ENCODE measurements at places on chromosomes 13 and 19.

- DNase-seq = no peak
These were observed 7.4 kb downstream of the BRD4 start for GRCh38 chr19:15324791-15325519.

DNA sequence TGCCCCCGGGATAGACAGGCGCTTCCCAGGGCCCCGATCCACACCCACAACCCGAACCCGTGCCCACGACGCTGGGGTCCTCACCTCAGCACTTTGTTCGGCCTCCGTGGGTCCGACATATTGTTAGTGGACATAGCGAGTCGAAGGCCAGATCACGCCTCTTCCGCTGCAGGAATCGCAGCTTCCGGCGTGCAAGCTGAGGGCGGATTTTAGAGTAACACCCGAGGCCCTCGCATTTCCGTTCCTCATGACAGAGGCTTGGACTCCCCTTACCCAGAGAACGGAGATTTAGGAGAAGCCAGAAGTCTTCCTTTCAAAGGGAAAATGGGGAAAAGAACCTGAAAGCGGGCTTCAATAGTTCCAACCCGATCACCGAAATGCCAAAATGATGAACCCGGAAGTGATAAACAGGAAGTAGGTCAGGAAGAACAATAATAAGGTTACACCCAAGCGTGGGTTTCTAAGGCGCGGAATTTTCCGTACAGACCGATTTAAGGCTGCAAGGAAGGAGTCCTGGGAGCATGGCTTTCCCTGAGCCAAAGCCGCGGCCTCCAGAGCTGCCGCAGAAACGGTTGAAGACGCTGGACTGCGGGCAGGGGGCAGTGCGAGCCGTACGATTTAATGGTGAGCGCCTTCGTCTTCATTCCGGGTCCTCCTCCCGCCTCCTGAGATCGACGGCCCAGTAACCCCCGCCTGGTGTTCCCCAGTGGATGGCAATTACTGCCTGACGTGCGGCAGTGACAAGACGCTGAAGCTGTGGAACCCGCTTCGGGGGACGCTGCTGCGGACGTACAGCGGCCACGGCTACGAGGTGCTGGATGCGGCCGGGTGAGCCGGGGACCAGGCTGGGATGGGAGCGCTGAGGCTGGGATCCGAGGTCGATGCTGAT lies 2.9 kb downstream of the WDR83 start:
- peak; percentile 85 for DNase-seq

DNA sequence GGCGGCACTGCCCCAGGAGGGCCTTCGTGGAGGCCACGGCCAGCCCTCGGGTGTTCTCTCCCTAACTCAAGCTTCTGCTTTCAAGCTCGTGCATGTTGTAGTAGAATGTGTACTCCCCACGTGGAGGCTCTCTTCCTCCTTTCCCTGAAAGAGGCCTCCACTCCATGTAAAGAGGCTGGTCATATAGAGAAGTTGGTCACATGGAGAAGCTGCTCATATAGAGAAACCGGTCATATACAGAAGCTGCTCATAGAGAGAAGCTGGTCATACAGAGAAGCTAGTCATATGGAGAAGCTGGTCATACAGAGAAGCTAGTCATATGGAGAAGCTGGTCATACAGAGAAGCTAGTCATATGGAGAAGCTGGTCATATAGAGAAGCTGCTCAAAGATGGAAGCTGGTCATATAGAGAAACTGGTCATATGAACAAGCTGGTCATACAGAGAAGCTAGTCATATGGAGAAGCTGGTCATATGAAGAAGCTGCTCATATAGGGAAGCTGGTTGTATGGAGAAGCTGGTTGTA lies 152.5 kb downstream of the COL4A1 start:
- no peak for DNase-seq

DNA sequence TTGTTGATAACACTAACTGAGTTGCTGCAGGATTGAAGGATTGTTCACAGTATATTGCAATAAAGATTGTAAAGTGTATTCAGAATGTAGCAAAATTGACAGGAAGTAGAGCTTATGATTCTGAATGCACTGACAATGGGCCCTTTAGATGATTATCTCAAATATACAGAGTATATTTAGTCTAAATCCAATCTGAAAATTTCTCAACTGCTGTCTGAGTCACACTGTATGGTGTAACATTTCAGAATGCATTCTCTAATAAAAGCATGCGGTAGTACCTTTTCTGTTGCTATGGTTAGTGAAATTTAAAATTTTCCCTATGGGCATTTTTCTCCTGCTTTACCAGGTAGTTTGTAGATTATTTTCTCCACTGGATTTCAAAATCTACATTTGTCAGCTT lies 365.2 kb downstream of the PCDH17 start:
- no peak for DNase-seq

- no peak for DNase-seq
These were observed 3.8 kb upstream of the CCDC124 start for GRCh38 chr19:17929056-17929455.

- no peak for DNase-seq
These were observed 684.1 kb downstream of the DIAPH3 start for GRCh38 chr13:59479629-59480028.

GRCh38 chr19:7549429-7550148 lies 14.1 kb downstream of the PNPLA6 start:
- no peak for DNase-seq

- no peak for DNase-seq
These were observed 883.4 kb upstream of the SPRY2 start for GRCh38 chr13:81224209-81224833.

GRCh38 chr19:13100031-13100588 lies 2.5 kb downstream of the LYL1 start:
- DNase-seq = no peak

DNA sequence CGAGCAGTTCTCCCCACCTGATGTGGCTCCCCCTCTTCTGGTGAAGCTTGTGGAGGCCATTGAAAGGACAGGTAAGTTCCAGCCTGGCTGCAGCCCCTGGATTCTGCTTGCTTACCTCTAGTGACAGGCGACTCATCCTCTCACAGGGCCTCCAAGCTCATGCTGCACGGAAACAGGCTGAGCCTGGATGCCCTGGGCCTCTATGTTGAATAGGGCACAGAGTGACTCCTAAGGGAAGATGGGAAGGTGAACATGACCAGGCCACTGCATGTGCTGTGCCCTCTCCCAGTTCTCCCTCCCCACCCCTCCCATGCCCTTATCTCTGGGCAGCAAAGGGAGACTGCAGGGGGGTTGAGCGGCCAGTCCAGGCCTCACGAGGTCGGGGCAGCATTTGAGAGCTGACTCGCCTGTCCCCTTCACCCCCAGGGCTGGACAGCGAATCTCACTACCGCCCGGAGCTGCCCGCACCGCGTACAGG lies 7.6 kb downstream of the PIK3R2 start:
- DNase-seq = no peak

DNA sequence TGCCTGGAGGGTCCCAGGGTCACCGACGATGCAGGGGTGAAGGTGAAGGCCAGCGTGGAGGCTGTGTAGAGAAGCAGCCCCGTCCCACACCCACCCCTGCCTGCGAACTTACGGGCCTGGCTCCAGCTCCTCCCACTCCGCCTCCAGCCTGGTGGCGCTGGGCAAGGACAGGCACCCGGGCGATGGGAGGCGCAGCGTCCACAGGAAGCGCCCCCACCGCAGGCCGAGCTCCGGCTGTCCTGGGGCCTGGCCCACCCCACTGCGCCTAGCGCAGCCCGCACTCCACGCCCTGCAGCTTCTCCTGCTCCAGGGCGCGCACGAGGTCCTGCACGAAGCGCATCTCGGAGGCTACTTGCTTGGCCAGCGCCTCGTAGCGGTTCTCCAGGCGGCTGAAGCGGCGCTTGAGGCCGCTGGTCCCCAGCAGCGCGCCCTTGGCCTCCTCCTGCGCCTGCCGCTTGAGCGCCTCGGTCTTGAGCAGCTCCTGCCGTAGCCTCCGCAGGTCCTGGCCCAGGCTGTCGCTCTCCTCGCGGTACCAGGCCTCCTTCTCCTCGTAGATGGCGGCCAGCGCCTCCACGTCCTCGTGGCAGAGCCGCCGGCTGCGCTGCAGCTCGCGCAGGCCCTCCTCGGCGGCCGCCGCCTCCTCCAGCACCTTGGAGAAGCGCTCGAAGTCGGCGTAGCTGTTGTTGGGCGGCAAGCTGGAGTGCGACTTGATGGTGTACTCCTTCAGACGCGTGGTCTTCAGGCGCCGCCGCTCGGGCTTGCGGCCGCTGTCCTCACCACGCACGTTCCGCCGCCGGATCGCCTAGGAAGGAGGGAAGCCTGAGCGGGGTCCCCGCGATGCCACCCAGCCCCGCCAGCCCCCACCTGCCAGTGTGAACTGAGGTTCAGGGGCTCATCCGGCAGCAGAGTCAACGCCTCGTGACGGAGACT lies 11.8 kb downstream of the DAPK3 start:
- no peak for DNase-seq

- no peak for DNase-seq
These were observed 33.5 kb upstream of the PABPC3 start for GRCh38 chr13:25062479-25062878.

DNA sequence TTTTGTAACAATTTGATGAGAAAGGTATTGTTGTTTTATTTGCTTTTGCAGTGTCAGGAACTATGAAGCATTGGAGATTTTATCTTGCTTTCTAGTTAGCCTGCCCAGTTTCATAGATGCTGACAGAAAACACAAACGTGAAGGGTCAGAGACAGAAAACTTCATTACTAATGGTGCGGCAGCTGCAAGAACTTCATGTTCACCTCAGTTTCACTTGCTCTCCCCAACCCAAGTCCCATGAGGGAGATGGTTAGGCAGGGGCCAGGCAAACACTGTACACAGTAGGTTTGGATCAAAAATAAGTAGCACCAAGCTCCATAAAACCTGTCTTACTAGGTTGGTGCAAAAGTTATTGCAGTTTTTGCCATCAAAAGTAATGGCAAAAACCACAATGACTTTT lies 550.2 kb upstream of the MIR17HG start:
- no peak for DNase-seq

- no peak for DNase-seq
These were observed 124.9 kb downstream of the KCNRG start for GRCh38 chr13:50140153-50140552.

- no peak for DNase-seq
These were observed at the start of gene NKG7 for GRCh38 chr19:51372649-51373504. TSS of gene NKG7 (minus strand) at chr19:51372654. CDS start at chr19:51372535, 119 bp downstream.

- no peak for DNase-seq
These were observed 113.2 kb downstream of the KCNRG start for GRCh38 chr13:50128428-50128931.

- DNase-seq = peak; percentile 83
These were observed 5.4 kb downstream of the RSPH6A start for GRCh38 chr19:45809643-45810159.

- no peak for DNase-seq
These were observed 1.8 kb downstream of the FGF14 start for GRCh38 chr13:102399791-102400674.

- DNase-seq = peak; percentile 58
These were observed 53.2 kb downstream of the GPR12 start for GRCh38 chr13:26707122-26708006.

GRCh38 chr13:48518083-48518482 lies 14.8 kb downstream of the RCBTB2 start:
- DNase-seq = no peak

DNA sequence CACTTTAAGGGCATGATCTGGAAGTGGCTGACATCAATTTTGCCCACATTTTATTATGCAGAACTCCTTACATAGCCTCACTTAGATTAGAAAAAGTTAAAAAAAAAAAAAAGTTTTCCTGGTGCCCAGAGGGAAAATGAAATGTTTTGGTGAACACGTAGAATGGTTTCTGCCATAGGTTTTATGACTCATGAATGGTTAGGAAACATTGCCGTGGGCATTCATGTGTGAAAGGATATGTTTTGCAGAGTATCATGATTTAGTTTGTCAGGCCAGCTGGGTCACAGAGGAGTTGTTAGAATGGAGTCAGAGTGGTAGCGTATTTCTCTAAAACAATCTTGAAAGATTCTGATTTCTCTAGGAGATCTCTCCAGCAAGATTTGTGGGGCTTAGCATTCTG lies 133.8 kb downstream of the MRPL57 start:
- DNase-seq = no peak

GRCh38 chr19:41930926-41931592 lies 2.8 kb upstream of the ERFL start:
- DNase-seq = no peak

DNA sequence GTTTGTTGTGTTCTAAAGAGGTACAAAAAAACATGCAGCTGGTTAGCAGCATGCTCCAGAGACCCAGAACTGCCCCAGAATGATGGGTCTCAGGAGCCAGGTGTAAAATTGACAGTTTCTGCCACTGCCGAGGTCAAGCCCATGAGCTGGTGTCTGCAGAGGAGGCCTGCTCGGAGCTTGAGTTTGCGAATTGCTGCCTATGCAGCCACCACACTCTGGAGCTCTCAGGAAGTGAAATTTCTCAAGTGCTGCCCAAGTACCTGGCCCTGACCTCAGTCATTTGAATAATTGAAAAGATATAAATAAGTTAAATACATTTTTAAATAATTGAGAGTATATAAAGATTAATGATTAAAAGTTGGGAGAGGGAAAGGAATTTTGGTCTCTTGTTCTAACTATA lies 66.4 kb downstream of the ZAR1L start:
- no peak for DNase-seq

GRCh38 chr19:44554641-44555246 lies 25.3 kb upstream of the CEACAM20 start:
- no peak for DNase-seq

GRCh38 chr13:103097366-103097928 lies 31.2 kb upstream of the SLC10A2 start:
- DNase-seq = no peak

- no peak for DNase-seq
These were observed 4.2 kb downstream of the POU4F1 start for GRCh38 chr13:78598966-78599644.

DNA sequence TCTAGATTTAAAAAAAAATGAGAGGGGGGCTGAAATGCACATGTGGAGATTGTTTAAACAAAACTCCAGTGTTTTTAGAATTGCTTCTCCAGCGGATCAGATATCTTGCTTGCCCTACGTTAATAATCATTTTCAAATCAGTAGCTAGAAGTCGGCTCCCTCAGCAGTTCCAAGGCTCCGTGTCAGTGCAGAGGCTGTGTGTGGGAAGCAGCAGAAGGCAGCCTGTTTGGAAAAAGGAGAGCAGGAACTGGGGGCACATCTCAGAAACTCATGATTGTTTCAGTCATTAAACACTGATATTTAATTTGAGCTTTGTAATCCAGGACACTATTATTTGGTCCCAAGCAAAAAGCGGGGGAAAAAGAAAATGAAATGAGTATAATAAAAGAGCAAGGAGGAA lies 50.9 kb downstream of the SOX21 start:
- no peak for DNase-seq

GRCh38 chr13:112702986-112703379 lies 13.1 kb downstream of the ATP11A start:
- DNase-seq = no peak

DNA sequence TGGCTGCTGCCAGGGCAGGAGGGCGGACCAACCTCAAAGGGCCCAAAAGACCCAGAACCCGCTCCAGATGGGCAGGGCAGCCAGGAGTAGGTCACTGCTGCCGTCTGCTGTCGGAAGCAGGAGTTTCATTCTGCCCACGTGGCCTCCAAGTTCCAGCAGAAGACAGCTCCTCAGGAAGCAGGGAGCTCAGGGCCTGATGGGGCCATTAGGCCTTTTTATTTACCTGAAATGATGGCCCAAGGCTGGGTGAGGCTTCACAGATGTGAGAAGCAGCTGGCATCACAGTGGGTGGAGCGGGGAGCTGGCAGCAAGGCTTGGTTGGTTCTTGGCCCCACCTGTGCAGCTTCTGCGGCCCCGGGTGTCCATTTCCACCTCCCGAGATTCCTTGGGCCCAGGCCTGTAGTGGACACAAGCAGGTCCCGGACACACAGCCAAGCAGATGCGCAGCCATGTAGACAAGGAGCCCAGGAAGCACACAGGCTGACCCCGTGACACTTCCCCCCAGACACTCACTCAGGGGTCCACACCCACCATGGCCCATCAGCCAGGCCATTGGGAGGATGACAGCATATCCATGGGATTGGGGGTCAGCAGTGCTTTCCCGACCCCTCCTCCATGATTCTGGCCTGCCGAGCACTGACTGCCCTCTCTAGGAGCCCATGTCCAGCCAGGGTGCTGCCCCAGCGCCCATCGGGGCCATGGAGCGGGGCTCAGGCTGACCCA lies 26.4 kb downstream of the C13orf46 start:
- peak; percentile 43 for DNase-seq
